ENCODE measurements at places on chromosomes 2 and 18. TPM values are rescaled to one million over a fixed set of nuclear protein-coding genes. Genes with fewer than 3 reads are reported as not detected.
A peak's percentile ranks its signal among the peaks of the same experiment; 100 is the strongest.

BCL11A gene
- 32.0 TPM for total RNA-seq

POTEI gene
- 0.50 TPM for total RNA-seq

POMC gene
- not detected for total RNA-seq

EML6 gene
- total RNA-seq: 0.23 TPM

DNA sequence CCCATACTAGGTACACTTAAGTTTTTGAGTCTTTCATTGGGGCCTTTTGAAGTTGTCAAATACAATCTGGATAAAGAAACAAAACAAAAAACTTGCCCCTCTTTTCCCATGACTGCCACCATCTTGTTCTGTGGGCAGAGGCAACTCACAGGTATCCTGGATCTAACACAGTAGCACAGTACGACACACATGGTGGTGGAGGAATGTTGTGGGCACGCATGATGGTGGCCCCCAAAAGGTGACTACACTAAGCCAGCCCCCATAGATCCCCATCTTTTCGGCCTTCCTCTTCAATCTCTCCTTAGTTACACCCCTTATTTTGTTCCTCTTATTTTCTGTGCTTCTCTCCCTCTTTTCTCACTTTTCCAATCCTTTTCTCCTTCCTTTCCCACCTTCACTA lies 4.5 kb upstream of the STPG4 start:
- H3K4me3 ChIP-seq: no peak overlapping the region
- DNase-seq: no peak
- H3K27me3 ChIP-seq: no peaks in the 10 kb centered on the region

- H3K27me3 ChIP-seq: no peaks in the 10 kb centered on the region
- no peak overlapping the region for H3K4me3 ChIP-seq
- no peak overlapping the region for H3K27ac ChIP-seq
- no peaks in the 10 kb centered on the region for H3K36me3 ChIP-seq
These were observed 21.7 kb upstream of the IHH start for GRCh38 chr2:219082332-219082958.

- no peak overlapping the region for H3K4me3 ChIP-seq
- H3K4me1 ChIP-seq: no peaks in the 10 kb centered on the region
- H3K36me3 ChIP-seq: no peaks in the 10 kb centered on the region
- H3K27ac ChIP-seq: no peak overlapping the region
- no peak for DNase-seq
- H3K27me3 ChIP-seq: no peaks in the 10 kb centered on the region
These were observed 1144.7 kb downstream of the CNTNAP5 start for GRCh38 chr2:125169764-125170146.

GRCh38 chr2:177229442-177230242 lies 17.0 kb downstream of the HNRNPA3 start:
- H3K36me3 ChIP-seq: peaks cover 45% of the 10 kb centered on the region
- H3K4me1 ChIP-seq: no peaks in the 10 kb centered on the region
- H3K27ac ChIP-seq: no peak overlapping the region
- no peak overlapping the region for H3K4me3 ChIP-seq
- H3K27me3 ChIP-seq: no peaks in the 10 kb centered on the region

GRCh38 chr2:168821577-168821976 lies 19.1 kb downstream of the NOSTRIN start:
- no peaks in the 10 kb centered on the region for H3K27me3 ChIP-seq
- no peak overlapping the region for H3K4me3 ChIP-seq
- DNase-seq: no peak
- H3K4me1 ChIP-seq: no peaks in the 10 kb centered on the region

DNA sequence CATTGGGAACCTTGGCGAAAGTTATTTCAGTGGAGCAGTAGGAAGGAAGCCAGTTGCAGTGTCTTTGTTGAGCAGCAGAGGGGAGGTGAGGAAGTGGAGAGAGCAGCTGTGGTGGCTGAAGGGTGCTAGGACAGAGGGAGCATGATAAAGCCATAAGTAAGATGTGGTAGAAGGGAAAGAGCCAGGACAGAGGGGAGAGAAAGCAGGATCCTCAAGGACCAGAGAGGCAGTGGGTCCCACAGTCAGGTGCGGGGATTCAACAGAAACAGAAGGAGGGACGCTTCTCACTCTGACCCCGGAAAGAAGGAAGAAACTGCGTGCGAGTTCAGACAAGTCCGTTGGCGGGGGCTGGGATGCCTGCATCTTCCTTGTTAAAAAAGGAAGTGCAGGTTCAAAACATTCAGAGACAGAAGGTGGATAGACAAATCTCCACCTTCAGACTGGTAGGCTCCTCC lies at the start of gene CXCR2:
Gene CXCR2 (plus strand): TSS at position 403 of the 455 bp plus-strand sequence. CDS start 8,774 bp downstream, outside the sequence.
- no peaks in the 10 kb centered on the region for H3K36me3 ChIP-seq
- no peaks in the 10 kb centered on the region for H3K4me1 ChIP-seq
- no peak for DNase-seq
- H3K27me3 ChIP-seq: peaks cover 24% of the 10 kb centered on the region
- no peak within 1 kb of the TSS for H3K4me3 ChIP-seq

GRCh38 chr2:20516646-20517341 lies 69.9 kb downstream of the RHOB start:
- no peak overlapping the region for H3K4me3 ChIP-seq
- peaks cover 24% of the 10 kb centered on the region for H3K4me1 ChIP-seq
- peak; percentile 26 for DNase-seq
- no peak overlapping the region for H3K27ac ChIP-seq
- peaks cover 3% of the 10 kb centered on the region for H3K27me3 ChIP-seq

DNA sequence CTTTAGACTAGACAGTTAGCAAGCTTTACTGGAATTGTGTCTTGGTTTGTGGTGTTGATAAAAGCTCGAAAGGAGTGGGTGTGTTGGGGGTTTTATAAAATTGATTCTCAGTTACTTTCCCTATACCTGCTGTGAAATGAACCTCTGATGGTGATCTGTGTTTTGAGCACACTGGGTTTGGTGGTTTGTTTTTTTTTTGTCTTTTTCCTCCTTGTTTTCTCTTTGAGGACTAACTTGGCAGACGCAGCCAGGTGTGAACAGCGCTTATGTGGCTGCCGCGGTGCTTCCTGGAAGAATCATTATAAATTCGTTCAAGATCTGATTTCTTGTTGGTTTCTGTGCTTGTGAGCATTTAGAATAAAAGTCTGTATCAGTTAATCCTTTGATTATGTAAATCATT lies 28.5 kb downstream of the GRHL1 start:
- no peaks in the 10 kb centered on the region for H3K36me3 ChIP-seq
- no peaks in the 10 kb centered on the region for H3K27me3 ChIP-seq
- no peak overlapping the region for H3K4me3 ChIP-seq
- no peak for DNase-seq

DNA sequence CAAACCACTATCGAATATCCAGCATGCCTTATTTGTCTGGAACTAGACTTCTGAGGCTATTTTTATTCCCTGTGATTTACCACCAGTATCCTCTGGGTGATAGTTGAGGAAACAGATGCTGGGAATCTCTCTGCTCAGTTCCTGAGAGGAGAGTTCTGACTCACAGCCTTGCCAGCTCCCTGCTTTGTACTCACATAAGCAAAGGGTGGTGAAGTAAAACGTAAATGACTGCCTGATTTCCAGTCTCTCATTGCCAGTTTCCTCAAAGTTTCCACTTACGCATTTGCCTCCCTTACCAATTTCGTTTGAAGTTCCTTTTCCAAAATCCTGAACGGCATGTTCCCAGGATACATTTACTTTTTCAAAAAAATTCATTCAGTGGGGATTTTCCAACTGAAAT lies 69.2 kb upstream of the HNRNPA3 start:
- peaks cover 3% of the 10 kb centered on the region for H3K4me1 ChIP-seq
- no peaks in the 10 kb centered on the region for H3K36me3 ChIP-seq
- peak; percentile 33 for DNase-seq
- H3K27ac ChIP-seq: no peak overlapping the region
- no peak overlapping the region for H3K4me3 ChIP-seq

DNA sequence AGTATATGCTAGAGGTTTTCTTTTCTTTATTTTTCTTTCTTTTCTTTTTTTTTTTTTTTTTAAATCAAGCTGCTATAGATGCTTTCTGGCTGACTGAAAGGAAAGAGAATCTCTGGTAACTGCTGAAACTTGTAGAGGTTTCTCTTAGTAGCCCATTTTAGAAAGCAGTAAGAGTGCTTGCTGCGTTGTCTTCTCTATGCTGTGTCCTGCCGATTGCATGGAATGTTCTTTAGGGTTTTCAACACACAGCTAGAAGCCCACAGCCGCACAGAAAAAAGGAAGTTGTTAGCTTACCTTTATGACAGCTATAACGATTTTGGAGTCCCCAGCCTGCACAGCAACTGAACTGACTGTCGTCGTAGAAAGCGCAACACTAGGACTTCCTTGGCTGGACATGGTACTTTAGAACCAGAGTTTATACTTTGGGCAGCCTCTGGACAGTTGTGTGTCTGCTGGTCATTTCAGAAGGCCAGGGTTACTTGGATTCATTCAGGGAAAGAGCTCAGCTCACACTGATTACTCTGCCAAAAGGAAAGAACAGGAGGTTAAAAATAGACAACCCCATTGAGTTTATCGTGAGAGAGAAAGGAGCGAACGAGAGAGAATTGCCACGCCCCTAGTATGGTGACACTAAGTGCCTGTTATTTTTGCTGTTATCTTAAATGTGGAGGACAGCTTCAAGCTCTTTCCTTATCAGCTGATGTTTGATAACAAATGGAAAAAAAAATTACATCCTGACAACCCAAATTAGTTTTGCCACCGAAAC lies at the start of gene CCDC141:
Gene CCDC141 (minus strand): TSS at position 592 of the 766 bp plus-strand sequence. CDS start 196 bp downstream, at position 396.
- no peak for DNase-seq
- H3K27me3 ChIP-seq: no peaks in the 10 kb centered on the region
- H3K4me3 ChIP-seq: no peak within 1 kb of the TSS
- H3K36me3 ChIP-seq: no peaks in the 10 kb centered on the region

GRCh38 chr18:37285825-37286224 lies 279.8 kb downstream of the CELF4 start:
- H3K27ac ChIP-seq: no peak overlapping the region
- no peaks in the 10 kb centered on the region for H3K36me3 ChIP-seq
- no peaks in the 10 kb centered on the region for H3K4me1 ChIP-seq
- no peak for DNase-seq
- H3K27me3 ChIP-seq: no peaks in the 10 kb centered on the region

DNA sequence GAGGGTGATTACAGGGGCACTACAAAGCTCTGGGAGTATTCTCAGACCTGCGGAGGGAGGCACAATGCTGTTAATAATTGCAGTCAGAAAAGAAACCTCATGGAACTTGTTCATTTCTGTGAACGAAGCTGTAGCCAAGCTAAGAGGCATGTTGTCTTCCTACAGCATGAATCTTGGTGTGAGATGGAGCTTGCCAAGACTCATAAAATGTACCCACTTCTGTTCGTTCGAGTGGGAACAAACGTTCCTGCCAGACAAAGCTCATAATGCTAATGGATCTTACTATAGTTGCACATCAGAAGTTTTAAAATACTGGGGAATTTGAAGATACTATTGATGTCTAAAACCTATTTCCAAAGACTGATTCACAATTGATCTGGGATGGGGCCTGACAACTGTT lies 489.1 kb downstream of the ZEB2 start:
- H3K4me1 ChIP-seq: no peaks in the 10 kb centered on the region
- no peaks in the 10 kb centered on the region for H3K27me3 ChIP-seq
- no peak overlapping the region for H3K4me3 ChIP-seq
- DNase-seq: no peak

GRCh38 chr2:238005528-238005927 lies 38.7 kb downstream of the UBE2F start:
- H3K4me3 ChIP-seq: no peak overlapping the region
- no peak for DNase-seq
- H3K36me3 ChIP-seq: peaks cover 2% of the 10 kb centered on the region
- H3K27ac ChIP-seq: no peak overlapping the region
- no peaks in the 10 kb centered on the region for H3K4me1 ChIP-seq

- no peaks in the 10 kb centered on the region for H3K4me1 ChIP-seq
- DNase-seq: peak; percentile 52
These were observed 158.0 kb upstream of the KLHL14 start for GRCh38 chr18:32930695-32931301.

DNA sequence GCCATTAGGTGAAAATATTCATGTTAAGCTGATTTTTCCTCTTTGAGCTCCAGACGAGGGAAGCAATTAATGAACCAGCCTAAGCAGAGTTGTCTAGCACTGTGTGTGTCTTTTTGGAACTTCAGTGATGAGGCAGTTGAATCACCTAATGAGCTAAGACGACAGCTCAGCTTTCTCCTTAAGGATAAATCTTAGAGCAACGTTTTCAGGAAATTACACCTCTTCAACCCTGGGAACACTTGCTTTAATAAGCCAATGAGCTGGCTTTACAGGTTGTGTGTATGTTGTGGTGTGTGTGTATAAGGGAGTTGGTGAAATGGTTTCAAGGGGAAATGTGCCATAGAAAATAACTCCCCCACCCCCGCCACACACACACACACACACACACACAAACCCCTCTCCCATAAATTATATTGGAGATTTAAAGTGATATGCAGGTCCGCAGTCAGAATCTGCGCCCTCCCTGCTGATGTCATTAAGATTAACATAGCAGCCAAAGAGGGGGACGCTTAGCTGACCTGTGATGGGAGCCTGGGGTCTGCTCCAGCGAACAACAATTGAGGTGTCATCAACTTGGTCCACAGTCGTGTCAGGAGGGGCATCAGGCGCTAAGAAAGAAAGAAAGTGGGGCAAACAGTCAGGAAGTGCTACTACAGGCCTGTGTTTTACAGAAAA lies 28.1 kb downstream of the FN1 start:
- no peak for DNase-seq
- H3K4me3 ChIP-seq: no peak overlapping the region
- H3K27ac ChIP-seq: peak overlapping the region; percentile 16

- H3K4me1 ChIP-seq: no peaks in the 10 kb centered on the region
- no peak overlapping the region for H3K4me3 ChIP-seq
- H3K27ac ChIP-seq: no peak overlapping the region
- DNase-seq: no peak
These were observed 10.3 kb downstream of the POLI start for GRCh38 chr18:54279477-54280219.

DNA sequence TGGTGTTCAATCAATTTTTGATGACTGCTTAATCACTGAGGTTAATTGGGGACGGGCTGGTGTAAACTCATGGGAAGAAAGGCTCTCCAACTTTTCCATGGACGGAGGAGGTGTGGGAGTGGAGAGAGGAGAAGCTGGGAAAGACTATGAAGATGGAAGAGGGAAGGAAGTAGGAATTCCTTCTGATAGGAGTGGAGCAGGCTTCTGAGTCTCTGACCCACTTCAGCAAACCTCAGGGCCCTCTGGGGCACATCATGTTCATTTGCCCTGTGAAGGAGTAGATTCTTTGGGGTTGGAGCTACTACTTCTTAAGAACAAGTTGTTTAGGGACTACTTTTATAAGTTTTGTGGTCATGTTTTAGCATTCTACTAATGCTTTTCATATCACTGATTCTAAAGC lies 87.0 kb upstream of the MAP4K3 start:
- H3K4me3 ChIP-seq: peak overlapping the region; percentile 14
- peak overlapping the region; percentile 84 for H3K27ac ChIP-seq
- DNase-seq: no peak
- H3K36me3 ChIP-seq: no peaks in the 10 kb centered on the region

DNA sequence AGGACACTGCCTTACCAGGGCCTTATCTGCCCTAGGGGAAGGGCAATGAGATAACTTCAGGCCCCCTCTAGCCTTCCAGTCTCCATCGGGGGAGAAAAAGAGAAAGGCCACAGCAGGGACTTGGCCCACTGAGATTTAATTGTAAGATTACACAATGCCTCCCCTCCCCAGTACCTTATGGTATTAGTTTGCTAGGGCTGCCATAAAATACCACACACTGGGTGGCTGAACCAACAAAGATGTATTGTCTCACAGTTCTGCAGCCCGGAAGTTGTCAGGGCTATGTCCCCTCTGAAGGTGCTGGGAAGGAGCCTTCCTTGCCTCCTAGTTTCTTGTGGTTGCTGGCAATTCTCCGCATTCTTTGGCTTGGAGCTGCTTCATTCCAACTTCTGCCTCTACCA lies 34.8 kb upstream of the SPATA3 start:
- peaks cover 3% of the 10 kb centered on the region for H3K27me3 ChIP-seq
- peak; percentile 74 for DNase-seq
- H3K4me1 ChIP-seq: peaks cover 3% of the 10 kb centered on the region
- no peaks in the 10 kb centered on the region for H3K36me3 ChIP-seq
- no peak overlapping the region for H3K4me3 ChIP-seq

Measured in astrocyte (in vitro differentiated cells and primary cell).